ENCODE measurements at places on chromosomes 7 and 10.

- DNase-seq = no peak
Observed at GRCh38 chr7:70706204-70706603, 425.7 kb upstream of the GALNT17 start.

- DNase-seq = no peak
Observed at GRCh38 chr10:43667317-43667731, 18.6 kb upstream of the ZNF32 start.

GRCh38 chr10:98170249-98171117 lies 36.0 kb downstream of the R3HCC1L start:
- DNase-seq = no peak

- DNase-seq = no peak
Observed at GRCh38 chr10:61404751-61405150, 48.4 kb downstream of the TMEM26 start.

- DNase-seq = no peak
Observed at GRCh38 chr7:87082675-87083074, 23.2 kb upstream of the ELAPOR2 start.

DNA sequence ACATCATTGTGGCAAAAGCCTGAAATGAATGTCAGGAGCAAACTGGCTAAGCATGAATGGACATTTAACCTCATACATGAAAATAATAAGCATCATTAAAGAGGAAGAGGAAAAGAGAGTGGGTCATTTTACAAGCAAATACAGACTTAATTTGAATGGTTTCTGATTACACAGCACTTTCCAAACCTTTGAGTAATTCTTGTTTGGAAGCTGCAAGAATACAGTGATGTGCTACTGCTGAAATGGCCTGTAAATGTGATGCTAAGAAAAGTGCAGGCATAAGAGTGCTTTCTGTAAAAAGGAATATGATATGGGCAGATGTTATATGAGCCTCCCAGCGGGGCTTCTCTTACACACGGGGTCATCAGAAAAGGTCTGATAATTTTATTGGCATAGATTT lies 30.2 kb downstream of the TAS2R16 start:
- peak; percentile 73 for DNase-seq

DNA sequence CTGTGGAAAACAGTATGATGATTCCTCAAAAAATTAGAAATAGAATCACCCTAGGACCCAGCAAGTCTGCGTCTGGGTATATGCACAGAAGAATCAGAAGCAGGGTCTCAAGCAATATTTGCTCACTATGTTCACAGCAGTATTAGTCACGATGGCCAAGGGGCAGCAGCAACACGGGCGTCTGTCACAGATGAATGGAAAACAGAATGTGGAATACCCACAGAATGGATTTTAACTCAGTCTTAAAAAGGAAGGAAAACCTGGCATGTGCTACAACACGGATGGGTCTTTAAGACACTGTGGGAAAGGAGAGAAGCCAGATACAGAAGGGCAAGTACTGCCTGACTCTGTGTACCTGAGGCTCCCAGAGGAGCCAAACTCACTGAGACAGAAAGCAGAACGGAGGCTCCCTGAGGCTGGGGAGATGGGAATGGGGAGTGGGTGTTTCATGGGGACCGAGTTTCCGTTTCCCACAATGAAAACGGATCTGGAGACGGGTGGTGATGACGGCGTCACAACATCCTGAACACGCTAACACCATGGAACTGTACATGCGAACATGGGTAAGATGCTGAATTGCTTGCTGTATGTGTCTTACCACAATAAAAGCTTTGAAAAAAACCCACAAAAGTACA lies 36.7 kb upstream of the INPP5A start:
- DNase-seq = no peak

- DNase-seq = no peak
Observed at GRCh38 chr10:60338786-60339185, 50.9 kb downstream of the ANK3 start.

DNA sequence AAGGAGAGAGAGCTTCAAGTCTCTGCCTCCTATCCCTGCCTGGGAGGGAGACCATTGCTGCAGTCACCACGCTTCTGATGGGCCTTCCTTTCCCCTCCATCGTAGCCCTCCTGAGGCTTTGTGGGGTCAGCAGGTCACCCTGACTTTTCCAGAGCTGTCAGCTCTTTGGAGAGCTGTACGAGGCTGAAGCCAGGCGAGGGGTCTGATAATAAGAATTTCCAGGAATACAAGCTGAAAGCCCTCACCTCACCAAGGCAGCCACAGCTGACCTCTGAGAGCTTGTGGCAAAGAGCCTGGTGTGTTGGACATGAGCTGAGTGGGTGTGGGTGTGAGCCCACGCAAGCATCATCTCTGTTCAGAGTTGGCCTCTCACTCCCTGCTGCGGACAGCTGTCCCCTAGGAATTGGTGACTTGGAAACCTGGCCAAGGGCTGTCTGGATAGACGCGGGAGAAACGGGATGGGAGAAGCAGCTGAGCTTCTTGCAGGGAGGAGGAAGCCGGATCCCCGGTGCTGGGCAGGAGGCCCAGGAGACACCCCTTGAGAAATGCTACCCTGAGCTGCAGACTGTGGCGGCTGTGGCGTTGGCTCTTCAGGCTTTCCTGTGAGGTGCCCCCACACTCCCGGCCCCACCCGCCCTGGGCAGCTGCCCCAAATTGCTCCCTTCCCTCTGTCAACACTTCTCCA lies 122.1 kb upstream of the BTBD16 start:
- no peak for DNase-seq

DNA sequence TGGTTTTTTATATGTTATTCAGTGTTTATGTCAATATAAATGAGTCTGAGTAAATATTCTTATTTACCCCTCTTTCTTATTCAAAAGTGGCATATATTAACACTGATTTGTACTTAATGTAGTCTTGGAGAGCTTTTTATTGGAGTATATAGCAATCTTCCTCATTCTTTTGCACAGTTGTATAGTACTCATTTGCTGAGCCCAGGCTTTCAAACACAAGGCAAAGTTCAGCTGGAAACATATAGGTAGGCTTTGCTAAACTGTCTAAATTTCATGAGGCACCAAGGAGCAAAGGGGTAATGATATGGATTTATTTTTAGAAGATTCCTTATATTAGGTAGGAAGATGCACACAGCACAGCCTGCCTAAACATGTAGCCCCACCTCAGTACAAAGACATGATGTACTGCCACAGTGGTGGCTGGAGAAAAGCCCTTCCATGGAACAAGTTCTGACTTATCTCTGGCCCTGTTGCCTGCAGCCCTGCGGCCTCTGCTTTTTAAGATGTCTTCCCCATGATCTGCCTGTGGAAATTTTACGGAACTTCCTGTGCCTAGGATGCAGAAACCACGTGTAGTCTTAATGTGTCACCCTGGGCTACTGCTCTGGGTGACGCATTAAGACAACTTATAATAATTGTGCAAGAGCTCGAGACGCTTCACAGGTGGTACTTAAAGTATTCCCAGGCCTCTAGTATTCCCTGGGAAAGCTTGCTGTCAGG lies 9.6 kb upstream of the PDCD4 start:
- DNase-seq = no peak

- DNase-seq = no peak
Observed at GRCh38 chr10:50511492-50512213, 112.1 kb downstream of the SGMS1 start.

GRCh38 chr7:101162551-101163278 lies 2.7 kb downstream of the VGF start:
- peak; percentile 61 for DNase-seq

GRCh38 chr10:69976795-69977546 lies 75.7 kb upstream of the MACROH2A2 start:
- DNase-seq = no peak

DNA sequence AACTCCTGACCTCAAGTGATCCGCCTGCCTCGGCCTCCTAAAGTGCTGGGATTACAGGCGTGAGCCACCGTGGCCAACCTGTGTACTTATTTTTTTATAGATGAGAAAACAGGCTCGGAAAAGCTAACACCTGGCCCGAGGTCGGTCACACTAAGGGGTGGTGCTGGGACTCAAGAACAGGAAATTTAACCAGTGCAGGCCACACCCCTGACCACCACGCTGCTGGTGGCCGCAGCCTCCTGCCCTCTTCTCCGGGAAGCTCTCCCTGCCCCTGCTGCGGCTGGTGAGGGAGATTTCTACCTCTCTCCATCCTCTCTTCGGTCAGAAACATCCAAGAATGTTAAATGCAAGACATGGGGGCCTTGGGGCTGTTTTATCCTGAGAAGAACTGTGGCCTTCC lies 63.2 kb downstream of the TNRC18 start:
- DNase-seq = no peak

DNA sequence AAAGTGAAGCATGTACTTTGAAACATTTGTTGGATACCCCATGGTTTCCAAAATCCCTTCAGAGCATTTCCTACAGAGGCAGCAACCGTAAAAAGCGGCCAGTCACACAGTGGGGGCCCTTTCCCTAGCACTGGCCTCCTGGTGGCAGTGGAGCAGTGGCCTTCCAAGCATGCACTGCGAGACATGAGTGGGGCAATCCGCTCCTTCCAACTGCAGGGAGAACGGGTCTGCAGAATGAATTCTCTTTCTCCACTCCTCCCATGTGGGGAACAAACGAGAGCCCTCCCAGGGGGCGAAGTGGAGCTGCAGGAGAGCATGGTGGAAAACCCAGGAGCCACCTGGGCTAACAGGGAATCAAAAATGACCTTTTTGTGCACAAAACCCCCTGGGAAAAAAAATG lies 542.9 kb upstream of the GALNT17 start:
- DNase-seq = no peak

GRCh38 chr10:71998119-71998839 lies 34.1 kb downstream of the CHST3 start:
- DNase-seq = no peak

DNA sequence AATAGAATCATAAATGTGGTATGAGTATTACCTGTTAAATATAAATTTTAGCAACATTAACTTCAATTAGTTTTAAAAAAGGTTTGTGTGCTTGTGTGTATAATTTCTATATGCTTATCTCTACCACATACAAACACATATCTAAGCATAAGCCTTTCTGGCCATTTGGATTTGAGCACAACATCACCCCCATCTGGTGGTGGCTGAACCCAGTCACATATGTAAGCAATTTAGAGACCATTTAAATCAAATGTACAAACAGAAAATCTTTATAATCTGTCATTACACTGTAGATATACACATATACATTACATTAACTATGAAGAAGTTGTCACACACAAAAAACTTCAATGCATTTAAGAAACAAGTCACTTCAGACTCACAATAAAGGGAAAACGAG lies 31.7 kb downstream of the GPR22 start:
- no peak for DNase-seq

DNA sequence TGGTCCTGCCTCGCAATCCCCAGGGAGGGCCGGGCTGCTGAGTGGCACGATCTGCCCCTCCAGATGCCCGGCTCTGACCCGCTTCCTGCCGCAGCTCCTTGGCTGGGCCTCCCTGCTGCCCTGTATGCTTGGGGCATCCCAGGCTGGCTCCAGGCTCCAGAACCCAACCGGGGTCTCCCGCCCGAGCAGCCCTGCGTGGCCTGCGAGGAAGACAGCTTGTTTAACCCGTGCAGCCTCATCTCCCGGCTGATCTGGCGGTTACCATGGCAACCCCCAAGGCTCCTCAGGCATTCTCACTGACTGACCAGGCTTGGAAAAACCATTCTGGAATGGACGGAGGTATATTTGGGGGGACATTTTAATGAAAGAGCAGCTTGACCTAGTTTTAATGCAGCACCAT lies 232.4 kb upstream of the MYO3A start:
- DNase-seq = no peak

DNA sequence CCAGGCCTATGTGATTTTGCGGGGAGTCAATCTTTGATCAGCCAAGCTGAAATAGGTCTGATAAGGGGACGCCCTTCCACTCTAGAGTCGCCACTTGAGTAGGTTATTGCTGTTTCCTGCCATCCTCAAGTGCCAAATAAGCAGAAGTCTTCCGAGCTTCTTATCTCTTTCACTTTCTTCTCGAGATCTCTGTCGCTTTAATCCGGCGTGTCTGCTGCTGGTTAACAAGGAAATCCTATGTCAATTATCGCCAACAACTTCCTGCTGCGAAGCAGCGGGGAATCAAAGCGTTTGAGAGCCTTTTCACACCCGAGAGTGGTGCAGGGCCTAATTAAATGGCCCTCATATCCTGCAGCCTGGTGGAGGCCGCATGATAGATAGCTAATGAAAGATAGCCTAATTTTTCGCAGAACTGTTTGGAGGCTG lies 215.9 kb downstream of the RAB11FIP2 start:
- DNase-seq = no peak

DNA sequence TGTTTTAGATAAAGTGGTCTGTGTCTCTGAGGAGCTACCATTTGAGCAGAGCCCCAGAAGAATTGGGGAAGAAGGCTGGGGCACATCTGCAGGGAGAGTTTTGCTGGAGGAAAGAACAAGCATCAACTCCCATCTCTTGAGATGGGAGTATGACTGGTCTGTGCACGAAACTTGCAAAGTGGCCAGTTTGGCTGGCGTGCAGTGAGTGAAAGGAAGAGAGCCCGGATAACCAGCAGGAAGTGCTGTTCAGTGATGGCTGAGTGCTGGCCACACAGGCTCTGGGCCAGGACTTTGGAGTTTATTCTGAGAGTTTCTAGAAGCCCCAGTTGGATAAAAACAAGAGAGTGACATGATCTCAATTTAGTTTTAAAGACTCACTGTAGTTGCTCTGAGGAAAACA lies 34.4 kb upstream of the SVIL start:
- no peak for DNase-seq

DNA sequence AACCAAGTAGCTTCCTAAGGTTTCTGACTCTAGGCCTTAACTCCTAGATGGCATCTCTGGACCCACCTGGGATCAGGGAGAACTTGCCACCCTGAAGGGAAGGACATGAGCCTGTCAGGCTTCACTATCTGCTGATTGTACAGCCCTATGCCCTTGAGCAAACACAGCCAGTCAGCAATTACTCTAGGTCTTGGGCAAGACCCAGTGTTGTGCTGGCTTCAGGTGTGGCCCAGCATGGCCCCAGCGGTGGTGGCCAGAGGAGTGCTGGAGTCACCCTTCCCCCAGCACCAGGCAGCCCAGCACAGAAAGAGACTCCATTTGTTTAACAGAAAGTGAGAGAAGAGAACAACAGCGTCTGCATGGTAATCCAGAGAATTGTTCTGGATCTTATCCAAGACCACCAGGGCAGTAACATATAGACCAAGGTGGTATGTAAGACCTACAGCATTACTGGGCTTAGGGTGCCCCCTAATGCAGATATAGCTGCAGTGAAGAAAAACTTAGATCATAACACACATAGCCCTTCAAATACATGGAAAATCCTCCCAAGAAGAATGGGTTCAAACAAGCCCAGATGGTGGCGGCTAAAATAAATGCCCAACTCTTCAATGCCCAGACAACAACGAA lies 207.7 kb downstream of the MAGI2 start:
- DNase-seq = no peak

DNA sequence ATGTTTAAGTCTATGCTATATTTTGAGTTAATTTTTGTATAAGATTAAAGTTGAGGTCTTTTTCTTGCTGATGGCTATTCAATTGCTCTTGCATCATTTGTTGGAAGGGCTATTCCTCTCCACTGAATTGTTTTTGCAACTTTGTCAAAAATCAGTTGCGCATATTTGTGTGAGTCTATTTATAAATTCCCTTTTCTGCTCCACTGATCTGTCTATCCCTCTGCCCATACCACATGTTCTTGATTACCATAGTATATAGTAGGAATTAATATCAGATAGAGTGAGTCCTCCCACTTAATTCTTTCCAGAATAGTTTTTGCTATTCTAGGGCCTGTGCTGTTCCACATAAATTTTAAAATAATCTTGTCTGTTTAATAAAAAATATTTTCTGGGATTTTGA lies 152.4 kb upstream of the ADCY1 start:
- no peak for DNase-seq

GRCh38 chr10:20682782-20683181 lies 214.3 kb downstream of the NEBL start:
- DNase-seq = no peak
